ENCODE measurements at places on chromosomes 13 and 19.

GRCh38 chr13:46756977-46757376 lies 40.0 kb downstream of the ESD start:
- no peak for DNase-seq

DNA sequence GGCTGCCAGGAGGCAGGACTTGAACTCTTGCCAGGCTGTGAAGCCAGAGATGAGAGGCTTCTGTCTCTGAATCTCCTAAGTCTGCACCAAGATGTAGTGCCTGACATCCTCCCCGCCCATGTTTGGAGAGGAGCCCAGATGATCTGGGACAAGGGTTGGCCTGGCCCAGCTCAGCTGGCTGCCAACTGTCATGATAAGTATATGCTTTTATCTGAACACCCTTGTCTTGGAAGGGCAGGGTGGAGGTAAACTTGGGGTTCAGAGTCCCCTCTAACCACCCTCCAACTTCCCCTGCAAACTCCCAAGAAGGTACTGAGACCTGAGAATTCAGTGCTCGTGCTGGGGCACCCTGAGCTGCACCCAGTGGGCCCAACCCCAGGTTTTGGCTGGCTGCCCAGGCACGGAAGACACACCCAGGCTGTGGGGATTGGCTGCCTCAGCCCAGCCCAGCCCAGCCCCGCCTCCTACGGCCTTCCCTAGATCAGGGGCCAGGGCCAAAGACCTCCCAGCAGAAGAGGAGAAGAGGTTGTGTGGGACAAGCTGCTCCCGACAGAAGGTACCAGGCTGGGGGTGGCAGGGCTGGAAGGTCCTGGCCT lies at the start of gene CYP4F12:
TSS of gene CYP4F12 (plus strand) at position 508 of the 596 bp plus-strand sequence. CDS start 443 bp downstream, outside the sequence.
- DNase-seq: no peak

DNA sequence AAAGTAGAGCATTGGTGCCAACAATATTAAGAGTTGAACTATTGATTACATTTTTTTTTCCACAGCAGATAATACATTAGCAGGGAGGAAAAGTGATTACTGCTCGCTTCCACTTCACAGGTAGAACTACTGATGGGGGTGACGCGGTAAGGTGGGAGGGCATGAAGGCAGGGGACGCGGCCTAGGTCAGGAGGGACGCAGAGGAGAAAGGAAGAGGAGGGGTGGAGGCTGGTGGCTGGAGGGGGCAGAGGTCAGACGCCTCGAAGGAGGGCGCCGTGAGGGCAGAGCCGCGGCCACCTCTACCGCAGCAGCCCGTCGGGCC lies 287 bp upstream of the B3GLCT start:
- DNase-seq: no peak

- DNase-seq: no peak
Measured at GRCh38 chr13:25493931-25494640, 122.3 kb downstream of the ATP8A2 start.

GRCh38 chr19:10829967-10830366 lies 6.0 kb downstream of the TMED1 start:
- DNase-seq: no peak

DNA sequence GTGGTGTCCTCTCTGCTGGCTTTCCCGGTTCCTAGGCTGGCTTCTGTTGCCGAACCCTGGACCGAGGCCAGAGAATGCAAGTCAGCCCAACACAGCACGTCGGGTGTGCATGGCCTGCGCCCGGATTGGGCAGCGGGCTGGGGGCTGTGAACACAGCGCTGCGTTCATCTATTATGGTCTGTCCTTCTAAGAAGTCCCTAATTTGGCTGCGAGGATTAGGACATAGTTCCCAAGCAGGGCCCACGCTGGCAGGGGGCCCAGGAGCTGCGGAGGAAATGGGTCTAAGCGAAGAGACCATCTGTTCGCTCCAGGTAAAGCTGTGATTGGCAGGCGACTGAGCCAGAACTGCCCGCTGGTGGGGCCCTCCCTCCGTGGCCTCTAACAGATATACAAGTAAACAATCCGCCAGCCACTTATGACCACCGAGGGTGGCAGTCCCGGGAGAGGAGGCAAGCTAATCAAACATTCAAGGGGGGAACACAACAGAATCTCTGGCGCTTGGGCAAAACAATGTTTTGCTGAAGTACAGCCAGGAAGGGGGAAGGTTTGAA lies 6.0 kb downstream of the SYCE2 start:
- peak; percentile 25 for DNase-seq

- DNase-seq: no peak
Measured at GRCh38 chr19:22144394-22144793, 52.4 kb downstream of the ZNF676 start.

DNA sequence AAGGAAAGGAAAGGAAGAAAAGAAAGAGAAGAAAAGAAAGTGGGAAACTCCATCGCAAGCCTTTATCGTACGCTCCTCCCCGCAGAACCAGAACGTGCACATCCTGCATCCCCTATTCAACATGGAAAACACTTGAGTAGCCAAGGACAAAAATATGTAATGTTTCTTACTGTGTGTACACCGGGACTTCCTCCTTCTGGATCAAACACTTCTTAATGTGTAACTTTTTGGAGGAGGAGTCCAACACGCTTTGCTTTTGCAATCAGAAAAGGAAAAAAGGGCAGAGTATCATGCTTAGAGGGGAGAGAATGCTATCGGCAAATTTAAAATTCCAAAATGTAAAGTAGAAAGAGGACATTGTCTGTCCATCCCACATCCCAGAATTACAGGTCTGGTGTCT lies 7.8 kb upstream of the SHFL start:
- no peak for DNase-seq

- DNase-seq: no peak
Measured at GRCh38 chr13:62932256-62932883, 1516.7 kb upstream of the PCDH20 start.

DNA sequence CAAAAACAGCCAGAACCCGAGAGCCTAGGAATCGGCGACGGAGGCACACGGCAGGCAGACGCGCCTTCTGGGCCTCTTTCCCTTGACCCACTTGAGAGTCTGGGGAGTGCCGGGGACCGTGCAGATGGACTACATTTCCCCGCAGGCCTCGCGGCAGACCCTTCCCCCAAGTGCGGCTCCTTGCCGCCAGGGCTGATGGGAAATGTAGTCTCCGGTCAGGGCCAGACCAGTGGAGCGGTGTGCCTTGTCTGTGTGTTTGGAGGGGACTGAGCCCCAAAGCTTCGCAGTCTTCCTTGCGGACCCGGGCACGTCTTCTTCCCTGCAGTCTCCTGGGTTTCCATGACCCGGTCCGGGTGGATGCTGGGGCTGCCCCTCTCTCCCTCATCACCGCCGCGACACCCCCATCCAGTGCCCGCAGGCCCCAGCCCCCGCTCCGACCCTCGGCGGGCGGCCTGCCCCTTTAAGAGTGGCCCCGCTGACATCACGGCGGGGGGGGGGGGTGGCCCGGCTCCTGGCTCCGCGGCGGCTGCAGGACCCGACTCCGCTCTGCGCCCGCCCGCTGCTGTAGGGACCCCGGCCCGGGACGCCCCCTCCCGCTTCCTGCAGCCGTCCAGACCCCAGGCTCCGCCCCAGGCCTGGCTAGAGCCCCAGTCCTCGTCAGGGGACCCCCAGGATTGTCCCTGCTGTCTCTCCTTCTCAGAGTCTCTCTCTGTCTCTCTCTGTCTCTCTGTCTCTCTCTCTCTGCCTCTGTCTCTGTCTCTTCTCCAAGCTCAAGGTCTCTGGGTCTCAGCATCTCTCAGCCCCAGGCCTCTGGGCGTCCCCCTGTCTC lies 758 bp upstream of the CACNG7 start:
- DNase-seq: peak; percentile 97

- DNase-seq: peak; percentile 34
Measured at GRCh38 chr13:91185294-91185863, 162.1 kb upstream of the MIR17HG start.

DNA sequence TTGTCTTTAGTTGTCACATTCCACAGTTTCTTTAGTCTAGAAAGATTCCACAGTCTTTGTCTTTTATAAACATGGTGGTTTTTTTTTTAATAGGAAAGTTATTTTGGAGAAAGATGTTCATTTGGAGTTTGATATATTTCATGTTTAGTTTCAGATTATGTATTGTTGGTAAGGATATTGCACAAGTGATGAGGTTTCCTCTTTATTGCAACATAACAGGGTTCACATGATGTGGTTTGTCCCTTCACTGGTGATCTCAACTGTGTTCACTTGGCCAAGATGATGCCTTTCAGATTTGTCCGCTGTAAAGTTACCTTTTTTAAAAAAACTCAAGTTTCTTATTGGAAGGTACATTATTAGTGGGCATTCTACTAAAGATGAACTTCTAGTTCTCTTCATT lies 3.2 kb downstream of the ZNF230 start:
- no peak for DNase-seq

GRCh38 chr19:38304352-38304865 lies 358 bp downstream of the C19orf33 start:
- DNase-seq: no peak

DNA sequence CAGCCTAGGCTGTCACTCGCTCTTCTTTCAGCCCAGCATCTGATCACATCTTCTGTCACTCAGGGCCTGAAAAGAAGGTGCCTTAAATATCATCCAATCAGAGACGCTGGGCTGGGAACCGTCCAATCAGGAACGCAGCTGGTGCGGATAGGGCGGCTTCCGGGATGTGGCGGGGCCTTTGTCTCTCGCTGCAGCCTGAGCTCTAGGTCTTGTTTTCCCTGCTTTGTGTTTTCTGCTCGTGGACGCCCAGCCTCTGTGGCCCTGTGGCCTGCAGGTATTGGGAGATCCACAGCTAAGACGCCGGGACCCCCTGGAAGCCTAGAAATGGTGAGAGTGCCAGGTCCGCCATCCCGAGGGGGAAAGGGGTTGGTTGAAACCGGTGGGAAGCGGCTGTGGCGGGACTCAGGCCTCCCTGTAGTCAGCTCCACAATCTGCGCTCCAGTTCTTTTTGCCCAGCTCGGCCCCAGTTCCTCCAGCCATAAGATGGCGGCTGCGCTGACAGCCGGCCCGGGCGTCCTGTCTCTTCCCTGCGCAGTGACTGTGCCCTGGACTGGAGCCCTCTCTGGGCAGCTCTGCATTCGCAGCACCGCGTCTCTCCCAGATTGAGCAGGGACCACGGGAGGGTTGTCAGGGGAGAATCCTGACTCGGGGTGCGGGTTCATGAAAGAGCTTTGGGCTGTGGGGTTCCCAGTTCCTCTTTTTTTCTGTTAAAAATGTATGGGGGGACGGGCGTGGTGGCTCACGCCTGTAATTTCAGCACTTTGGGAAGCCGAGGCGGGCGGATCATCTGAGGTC lies at the start of gene ZNF85:
TSS of gene ZNF85 (plus strand) at position 175 of the 795 bp plus-strand sequence. CDS start at position 325, 150 bp downstream.
- DNase-seq: peak; percentile 71

DNA sequence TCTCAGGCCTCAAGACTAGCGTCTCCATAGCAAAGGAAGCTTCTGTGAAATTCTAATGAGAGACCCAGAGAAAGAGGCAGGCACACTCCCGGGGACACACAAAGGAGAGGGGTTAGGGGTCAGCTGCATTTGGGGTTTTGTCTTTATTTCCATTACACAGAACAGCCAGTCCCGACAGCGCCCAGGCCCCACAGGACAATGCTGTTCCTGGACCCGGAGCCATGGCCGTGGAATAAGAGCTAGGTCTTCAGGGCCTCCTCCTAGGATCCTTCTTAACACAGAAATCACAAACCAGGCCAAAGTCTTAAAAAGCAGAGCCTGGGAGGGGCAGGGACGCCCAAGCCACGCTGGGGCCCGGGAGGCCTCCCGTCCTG lies 22.8 kb downstream of the KCTD15 start:
- no peak for DNase-seq

DNA sequence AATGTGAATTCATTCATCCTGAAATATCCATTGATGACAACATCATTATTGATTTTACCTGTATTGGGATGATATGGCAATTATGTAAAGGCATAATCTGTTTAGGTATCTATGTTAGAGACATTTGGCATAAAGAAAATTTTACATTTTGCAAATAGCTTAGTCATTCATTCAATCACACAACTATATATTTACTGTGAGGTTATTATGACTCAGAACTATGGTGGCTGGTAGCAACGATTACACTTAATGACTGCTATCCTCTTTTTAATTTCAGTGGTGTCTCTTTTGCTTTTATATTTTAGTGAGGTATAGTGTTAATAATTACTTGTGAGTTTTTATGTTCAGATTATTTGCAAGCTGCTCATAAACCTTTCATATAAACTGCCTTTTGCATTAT lies 955.9 kb downstream of the SLITRK6 start:
- DNase-seq: no peak

DNA sequence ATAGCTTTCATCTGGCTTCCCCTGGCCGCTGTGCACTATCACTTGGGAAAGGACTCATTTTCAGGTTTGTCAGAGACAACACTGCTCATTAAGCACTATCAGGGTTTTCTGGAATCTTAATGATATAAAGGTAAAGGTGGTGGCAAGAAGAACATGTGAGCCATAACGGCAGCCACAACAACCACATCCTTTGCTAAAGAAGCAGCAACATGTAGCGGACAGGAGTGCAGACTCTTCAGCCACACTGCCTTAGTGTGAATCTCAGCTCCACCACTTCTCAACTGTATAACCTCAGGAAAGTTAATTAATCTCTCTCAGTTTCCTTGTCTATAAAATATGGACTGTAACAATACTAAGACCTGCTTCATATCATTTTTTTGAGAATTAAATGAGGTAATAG lies 24.1 kb upstream of the MIR17HG start:
- no peak for DNase-seq

DNA sequence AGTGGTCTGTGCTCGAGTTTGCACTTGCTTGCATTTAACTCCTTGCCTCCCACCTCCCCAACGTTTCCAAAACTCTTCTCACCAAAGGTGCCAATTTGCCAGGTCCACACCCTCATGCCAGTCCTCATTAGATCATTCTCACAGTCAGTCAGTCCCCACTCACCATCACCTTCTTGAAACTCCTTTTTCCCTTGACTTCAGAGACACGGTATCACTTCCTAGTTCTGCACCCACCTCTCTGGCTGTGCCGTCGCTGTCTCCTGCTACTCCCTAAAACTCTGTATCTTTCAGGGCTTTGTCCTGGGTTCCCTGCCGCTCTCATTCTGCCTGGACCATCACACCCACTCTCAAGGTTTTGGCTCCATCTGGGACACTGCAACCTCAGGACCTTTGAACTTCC lies 19.6 kb downstream of the OLFM2 start:
- no peak for DNase-seq

- no peak for DNase-seq
Measured at GRCh38 chr13:44158098-44158521, 215.5 kb upstream of the SERP2 start.

Data from NCI-H526 (cell line).